ENCODE measurements at places on chromosomes 7 and 10.

DNA sequence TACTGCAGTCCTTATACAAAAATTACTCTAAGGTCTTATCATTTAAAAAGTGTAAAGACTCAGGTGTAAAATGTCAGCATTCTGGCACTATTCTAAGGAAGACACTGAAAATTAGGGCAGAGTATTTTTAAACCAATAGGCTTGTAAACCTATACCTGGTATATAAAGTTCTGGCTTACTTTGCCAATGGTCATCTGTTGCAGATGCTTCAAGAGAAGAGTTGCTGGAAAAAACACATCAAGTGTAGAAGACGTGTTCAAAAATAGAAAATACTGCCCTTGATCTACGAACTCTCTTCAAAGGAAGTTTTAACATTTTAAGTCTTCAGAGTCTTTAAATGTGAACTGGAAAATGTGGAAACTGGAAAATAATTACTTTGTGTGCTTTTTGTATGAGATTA is 23.9 kb downstream of the NT5C3A start:
- DNase-seq, result no peak

GRCh38 chr7:136136906-136137454 is 159.8 kb upstream of the MTPN start:
- no peak for DNase-seq

DNA sequence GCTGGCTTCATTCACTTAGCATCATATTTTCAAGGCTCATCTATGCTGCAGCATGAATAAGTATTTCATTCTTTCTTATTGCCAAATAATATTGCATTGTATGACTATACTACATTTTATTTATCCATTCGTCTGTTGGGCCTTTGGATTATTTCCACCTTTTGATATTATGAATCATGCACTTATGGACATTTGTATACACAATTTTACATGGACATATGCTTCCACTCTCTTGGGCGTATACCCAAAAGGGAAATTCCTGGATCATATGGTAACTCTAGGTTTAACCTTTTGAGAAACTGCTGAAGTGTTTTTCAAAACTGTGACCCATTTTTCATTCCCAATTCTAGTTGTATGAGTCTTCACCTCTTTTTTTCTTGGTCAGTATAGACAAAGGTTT is 80.3 kb upstream of the GNAI1 start:
- no peak for DNase-seq

DNA sequence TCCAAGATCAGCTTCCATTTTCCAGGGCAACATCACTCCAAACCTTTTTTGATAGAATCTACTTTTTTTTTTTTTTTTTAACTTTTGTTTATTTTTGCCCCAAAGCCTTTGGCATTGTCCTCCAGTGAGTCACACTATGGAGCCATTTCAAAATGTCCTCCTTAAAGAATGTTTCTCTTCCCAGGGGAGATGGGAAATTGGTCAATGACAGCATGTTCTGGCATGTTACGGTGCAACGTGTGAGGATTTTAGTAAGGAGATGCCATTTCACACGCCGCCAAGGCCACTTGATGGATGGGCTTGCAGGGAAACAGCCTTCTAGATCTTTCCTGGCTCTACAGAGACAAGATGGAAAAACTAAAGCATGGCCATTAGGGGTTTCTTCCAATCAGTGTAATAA is 30.7 kb upstream of the TRIL start:
- no peak for DNase-seq

GRCh38 chr7:102395592-102395872 is 631 bp upstream of the PRKRIP1 start:
- DNase-seq, result no peak

DNA sequence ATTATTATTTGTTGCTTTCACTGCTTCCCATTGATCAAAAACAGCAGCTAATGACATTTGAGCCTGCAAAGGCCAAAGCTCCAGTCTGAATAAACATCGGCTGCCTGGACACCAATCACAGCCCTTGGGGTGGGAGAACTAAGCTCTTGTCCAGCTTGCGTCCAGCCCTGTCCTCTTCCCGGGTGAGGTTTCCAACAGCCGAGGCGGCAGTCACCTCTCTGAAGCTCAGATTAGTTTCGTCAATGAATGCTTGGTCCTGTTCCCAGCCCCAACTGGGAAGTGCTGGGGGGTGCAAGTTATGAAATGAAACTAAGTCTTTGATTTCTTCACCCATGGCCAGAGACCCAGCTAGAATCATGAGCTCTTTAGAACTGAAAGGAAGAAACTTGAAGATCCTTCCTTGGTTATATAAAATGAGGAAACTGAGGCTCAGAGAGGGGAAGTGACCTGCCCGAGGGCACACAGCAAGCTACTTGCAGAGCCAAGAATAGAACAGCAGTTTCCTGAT is 114.0 kb upstream of the TCF7L2 start:
- DNase-seq, result no peak

- DNase-seq, result no peak
Measured at GRCh38 chr10:31590023-31590800, 271.2 kb downstream of the ZEB1 start.

DNA sequence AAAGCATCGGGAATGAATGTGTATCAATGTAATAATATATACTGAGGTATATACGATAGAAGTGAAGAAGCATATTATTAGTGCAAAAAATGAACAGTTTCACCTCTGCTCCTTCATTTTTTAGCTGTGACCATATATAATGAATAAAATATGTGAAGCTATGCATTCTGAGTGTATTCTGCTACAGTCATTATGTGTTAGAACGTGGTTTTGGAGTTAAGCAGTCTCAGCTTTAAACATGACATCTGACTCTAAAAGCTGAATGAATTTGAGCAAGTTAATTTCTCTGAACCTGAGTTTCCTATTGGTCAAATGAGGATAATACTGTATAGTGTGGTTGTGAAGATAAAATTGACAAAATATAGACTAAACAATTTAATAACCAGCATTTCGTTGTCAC is 358.1 kb downstream of the SUGCT start:
- no peak for DNase-seq

DNA sequence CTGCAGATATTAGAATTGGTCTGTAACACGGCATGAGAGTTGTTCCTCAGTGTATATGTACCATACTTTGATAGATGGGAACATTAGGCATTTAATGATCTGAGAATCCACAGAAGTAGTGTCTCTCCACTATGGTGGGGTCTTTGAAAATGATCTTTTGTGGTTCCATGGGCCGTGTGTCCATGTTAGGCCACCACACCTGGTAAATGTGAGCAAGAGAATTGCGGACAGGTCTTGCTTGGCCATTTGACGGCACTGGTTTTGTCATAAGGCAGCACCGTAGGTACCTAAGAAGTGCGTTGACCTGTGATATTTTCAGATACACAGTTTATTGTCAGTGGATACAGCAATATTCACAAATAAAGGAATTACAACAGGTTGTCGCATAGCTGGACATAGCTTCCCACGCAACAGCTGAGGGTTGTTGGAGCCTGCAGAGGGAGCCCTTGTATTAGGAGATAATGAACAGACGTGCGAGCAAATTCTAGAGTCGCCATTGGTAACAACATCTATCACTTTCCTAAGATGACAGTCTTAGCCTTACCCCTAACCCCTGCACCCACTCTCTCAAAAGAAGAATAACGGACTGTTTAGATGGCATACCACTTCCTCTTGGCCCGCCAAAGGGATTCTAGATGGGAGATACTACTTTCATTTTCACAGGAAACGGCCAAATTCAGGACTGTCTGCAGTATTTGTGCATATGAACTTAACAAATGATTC is 111.4 kb downstream of the COL28A1 start:
- DNase-seq, result peak; percentile 70

GRCh38 chr7:5758286-5758685 is 23.2 kb downstream of the RNF216 start:
- no peak for DNase-seq

- no peak for DNase-seq
Measured at GRCh38 chr7:50469181-50469580, 19.0 kb upstream of the FIGNL1 start.

- no peak for DNase-seq
Measured at GRCh38 chr10:1345368-1345767, 289.2 kb downstream of the WDR37 start.

DNA sequence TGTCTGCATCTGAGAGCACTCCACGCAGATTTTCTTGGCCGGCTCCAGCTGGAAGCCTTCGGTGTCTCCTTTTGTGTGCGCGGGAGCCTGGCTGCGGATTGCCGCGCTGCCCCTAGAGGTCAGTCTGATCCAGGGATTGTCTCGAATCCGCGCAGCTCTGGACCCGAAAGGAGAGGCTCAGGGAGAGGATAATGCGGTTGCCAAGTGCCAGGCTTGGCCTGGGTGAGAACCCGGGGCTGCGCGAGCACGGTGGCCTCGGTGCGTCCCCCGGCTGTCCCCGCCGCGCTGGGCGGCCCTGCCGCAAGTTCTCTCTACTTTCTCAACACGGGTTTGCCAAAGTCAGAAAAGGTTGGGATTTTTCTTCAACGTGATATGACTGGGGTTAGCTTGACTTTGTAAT is 140.9 kb downstream of the ADCYAP1R1 start:
- DNase-seq, result peak; percentile 87

GRCh38 chr7:83484266-83484665 is 164.7 kb downstream of the SEMA3E start:
- DNase-seq, result no peak

DNA sequence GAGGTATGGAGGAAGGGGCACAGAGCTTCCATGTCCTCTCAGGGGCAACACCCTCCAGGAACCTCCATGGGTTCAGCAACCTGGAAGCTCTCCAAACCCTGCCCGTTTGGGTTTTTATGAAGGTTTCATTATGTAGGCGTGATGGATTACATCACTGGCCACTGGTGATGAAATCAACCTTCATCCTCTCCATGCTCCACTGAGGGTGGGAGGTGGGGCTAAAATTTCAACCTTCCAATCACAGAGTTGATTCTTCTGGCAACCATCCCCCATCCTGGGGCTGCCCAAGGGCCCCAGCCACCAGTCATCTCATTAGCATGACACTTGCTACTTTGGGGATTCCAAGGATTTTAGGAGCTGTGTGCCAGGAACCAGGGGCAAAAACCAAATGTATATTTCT is 90.1 kb downstream of the TEX36 start:
- DNase-seq, result no peak

DNA sequence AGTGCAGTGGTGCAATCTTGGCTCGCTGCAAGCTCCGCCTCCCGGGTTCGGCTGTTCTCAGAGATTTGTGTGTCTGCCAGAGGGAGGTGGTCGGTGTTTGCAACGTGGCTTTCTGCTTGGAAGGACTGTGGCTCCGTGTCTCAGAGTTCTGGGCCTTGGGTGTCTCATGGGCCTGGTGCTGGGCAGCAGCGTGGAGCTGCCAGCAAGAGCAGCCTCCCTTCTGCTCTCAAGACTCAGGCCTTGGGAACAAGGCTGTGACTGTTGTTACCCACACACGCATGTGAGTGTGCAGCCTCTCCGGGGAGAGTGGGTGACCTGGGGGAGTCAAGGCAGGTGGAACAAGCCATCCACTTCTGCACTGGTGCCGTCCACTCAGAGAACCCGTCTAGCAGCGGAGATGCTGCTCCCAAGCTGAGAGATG is 52.0 kb downstream of the VIPR2 start:
- DNase-seq, result no peak

DNA sequence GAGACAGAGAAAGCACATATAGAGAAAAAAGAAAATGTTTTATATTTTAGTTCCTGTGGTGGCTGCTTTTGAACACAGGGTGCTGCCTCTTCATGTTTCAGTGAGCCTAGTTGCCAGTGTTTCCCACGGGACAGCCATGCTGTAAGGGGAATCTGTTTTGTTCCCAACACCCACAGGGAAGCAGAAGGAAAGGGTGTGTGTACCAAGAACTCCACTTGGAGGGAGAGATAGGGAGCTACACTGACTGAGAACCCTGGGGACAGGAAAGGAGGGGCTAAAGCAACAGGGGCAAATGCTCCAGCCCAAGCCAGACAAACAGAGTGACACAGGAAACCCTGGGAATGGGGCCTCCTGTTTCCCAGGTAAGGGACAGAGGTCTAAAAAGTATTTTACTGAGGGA is 40.2 kb downstream of the FRMPD2 start:
- no peak for DNase-seq

DNA sequence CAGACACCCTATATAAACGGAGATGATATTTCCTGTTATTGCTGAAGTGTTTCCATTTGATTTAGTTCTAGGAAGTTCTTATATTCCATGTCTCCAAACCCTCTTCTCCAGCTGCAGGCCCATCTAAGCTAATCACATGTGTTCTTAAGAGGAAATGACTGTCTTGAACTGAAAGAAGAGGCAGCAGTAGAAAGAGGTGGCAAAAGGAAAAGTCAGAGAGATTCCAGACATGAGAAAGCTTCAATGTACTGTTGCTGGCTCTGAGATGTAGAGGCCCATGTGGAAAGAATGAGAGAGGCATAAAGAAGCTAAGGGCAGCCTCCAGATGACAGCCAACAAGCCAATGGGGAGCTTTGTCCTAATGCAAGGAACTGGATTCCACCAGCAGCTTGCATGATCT is 287.2 kb downstream of the GFRA1 start:
- DNase-seq, result no peak

DNA sequence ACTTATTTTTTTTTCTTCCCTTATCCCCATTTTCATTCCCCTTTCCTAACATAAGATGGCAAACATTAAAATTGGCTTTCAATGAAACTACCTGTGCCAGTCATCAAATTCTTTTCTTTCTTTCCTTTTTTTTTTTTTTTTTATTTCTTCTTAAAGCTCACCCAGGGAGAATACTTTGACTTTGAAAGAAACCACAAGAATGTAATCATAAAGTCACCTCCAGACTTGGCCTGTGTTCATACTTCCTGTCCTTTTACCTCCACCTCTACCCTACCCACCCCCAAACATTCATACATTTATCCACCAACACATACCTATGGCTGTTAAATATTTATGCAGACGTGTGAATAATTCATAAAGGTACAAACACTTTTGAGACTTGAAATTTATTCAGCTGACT is 254.6 kb downstream of the SLC25A13 start:
- no peak for DNase-seq

GRCh38 chr7:81514546-81514945 is 255.3 kb downstream of the HGF start:
- DNase-seq, result no peak

DNA sequence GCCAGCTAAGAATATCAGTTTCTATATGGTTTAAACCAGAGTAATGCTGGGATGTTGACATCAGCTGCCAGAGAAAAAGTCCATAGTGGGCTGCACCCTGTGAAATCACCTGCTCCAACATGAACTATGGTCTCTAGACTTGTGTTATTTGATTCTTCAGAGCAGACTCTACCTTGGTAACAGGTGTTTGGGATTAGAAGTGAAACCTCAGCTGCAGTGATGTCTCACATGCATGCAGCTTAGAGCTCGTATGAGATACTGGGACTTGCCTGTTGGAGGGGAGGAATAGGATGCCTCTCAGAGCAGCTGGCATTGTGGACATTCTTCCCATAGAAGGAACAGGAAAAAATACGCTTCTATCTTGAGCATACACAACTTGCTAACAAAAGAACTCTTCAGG is 287.1 kb upstream of the CSTF2T start:
- no peak for DNase-seq

GRCh38 chr7:26103596-26103995 is 48.4 kb upstream of the NFE2L3 start:
- DNase-seq, result no peak
